ENCODE measurements at places on chromosomes 16 and 17. TPM values are rescaled to one million over a fixed set of nuclear protein-coding genes. Genes with fewer than 3 reads are reported as not detected.

- DNase-seq: no peak
- peaks cover 46% of the 10 kb centered on the region for H3K27me3 ChIP-seq
- no peak overlapping the region for H3K4me3 ChIP-seq
- no peaks in the 10 kb centered on the region for H3K36me3 ChIP-seq
- H3K4me1 ChIP-seq: no peaks in the 10 kb centered on the region
Observed at GRCh38 chr17:78344666-78345065, 15.2 kb downstream of the SOCS3 start.

GRCh38 chr16:71727551-71728324 lies 3.2 kb upstream of the PHLPP2 start:
- H3K27me3 ChIP-seq: peaks cover 10% of the 10 kb centered on the region
- peaks cover 15% of the 10 kb centered on the region for H3K36me3 ChIP-seq
- no peak overlapping the region for H3K4me3 ChIP-seq
- DNase-seq: no peak
- peaks cover 7% of the 10 kb centered on the region for H3K4me1 ChIP-seq

DNA sequence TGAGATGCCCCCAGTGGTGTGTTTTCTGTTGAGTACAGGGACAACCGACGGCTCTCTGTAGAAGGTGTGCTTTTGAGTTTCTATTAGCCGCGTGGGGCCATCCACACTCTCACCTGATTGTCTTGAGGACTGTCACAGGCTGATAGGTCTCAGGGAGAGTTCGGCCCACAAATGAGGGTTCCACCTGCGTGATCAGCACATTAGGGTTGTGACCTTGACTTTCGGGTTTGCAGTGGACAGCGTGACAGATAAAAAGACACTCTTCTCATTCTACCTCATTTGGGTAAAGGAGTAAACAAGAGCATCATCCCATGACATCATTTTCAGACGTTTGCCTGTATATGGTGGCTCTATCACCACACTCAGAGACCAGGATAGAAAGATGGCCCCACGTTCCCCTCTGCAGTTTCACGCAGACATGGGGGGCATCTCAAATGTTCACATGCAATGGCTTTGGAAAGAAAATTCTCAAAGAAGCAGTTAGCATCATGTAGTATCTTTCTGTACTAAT lies 74.3 kb upstream of the MRTFB start:
- peaks cover 15% of the 10 kb centered on the region for H3K4me1 ChIP-seq
- DNase-seq: no peak
- no peak overlapping the region for H3K4me3 ChIP-seq
- H3K36me3 ChIP-seq: no peaks in the 10 kb centered on the region
- H3K27ac ChIP-seq: no peak overlapping the region

- no peak overlapping the region for H3K27ac ChIP-seq
- H3K4me1 ChIP-seq: no peaks in the 10 kb centered on the region
- H3K27me3 ChIP-seq: peaks cover 25% of the 10 kb centered on the region
- no peak for DNase-seq
- H3K36me3 ChIP-seq: no peaks in the 10 kb centered on the region
- no peak overlapping the region for H3K4me3 ChIP-seq
Observed at GRCh38 chr17:35541434-35541833, 4.0 kb upstream of the SLFN12L start.

GRCh38 chr17:71689782-71690181 lies 431.0 kb upstream of the SOX9 start:
- H3K27me3 ChIP-seq: peaks cover 6% of the 10 kb centered on the region
- H3K4me1 ChIP-seq: no peaks in the 10 kb centered on the region
- DNase-seq: no peak
- H3K27ac ChIP-seq: no peak overlapping the region
- no peak overlapping the region for H3K4me3 ChIP-seq

Gene MMP15
- 85.0 TPM for total RNA-seq
